Activated gamma-delta T cell treated with anti-CD3 and anti-CD28 coated beads, Interleukin-2, amount 50 U/mL, for 16 hours (primary cell): ENCODE measurements at places on chromosomes 12 and 14.

GRCh38 chr14:65748796-65749195, 336.3 kb downstream of the FUT8 start:
- no peak for DNase-seq

DNA sequence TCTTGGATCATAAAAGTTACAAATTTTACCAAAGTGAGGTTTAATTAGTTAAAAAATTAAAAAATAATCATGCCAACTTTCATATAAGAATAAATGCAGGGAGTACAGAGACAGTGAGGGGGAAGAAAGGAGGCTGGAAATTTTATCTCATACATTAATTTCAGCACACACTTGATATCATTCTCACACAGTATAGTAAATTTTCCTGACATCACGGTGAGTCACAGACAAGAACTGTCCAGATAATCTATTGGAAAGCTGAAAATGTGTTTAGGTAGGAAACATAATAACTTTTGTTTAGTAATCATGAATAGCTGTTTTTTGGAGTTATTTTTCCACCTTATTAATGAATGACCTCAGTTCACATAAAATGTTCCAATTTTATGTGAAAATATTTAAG, 1204.8 kb downstream of the GALC start:
- DNase-seq = no peak

GRCh38 chr12:14426792-14427191, 61.3 kb downstream of the ATF7IP start:
- no peak for DNase-seq

DNA sequence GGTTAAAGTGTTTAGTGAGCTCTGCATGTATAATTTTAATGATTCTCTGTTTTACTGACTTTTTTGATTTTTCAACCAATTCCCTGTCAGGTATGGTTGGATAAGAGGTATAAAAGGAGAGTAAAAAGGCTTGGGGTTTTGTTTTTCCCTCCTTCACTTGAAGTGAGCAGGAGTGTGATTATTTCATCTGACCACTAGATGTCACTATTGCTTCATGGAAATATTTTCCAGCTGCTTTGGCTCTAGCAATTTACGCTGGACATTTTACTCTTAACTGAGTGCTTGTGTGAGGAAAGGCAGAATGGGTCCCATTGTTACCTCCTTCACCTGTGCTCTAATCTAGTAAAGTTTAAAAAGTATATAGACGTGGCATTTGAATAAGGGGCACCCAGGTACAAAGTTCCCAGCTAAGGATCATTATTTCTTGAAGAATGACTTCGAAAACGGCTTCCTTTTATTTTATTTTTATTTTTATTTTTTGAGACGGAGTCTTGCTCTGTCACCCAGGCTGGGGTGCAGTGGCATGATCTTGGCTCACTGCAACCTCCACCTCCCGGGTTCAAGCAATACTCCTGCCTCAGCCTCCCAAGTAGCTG, 66.5 kb downstream of the TBC1D30 start:
- peak; percentile 3 for DNase-seq

DNA sequence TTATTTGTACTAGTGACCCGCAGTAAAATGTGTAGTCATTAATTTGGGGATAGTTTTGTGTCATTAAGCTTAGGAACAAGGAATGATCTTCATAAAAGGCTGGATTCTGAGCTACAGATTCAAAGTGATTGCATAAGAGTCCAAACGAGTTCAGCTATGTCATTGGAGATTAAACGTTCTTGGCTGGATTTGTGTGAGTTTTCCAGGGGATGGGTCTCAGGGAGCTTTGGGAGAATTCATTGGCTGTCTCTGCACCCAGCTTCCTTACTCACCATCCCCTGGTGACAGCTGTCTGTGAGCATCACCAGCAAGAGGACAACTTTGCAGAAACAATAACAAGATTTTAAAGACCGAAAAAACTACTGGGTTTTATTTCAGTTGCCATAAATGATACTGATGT, 130.4 kb downstream of the DAAM1 start:
- no peak for DNase-seq

DNA sequence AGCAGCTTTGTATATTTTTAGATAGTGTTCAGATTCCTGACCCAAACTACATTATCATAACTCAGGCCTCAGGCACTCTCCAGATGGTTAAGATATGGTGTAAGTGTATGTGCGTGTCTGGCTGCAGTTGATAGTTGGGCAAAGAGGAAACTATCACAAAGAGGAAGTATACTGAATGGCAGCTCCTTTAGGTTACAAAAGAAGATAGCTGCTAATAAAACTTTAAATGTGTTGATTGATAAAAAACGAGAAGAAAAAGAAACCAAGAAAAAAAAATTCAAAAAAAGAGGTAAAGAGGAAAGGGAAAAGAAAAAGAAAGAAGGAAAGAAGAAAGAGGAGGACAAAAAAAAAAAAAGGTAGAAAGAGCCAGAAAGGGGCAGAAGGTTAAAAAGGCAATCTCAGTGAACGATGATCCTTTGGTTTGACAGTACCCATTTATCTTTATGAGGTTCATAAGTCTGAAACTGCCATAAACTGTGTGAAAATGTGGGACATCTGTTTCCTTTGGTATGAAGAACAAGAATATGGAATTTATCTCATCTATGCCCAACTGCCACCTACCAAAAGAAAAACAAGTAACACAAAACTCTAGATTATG, 42.2 kb downstream of the TAOK3 start:
- no peak for DNase-seq

GRCh38 chr12:18658829-18659228, 79.0 kb downstream of the PLCZ1 start:
- DNase-seq = no peak

DNA sequence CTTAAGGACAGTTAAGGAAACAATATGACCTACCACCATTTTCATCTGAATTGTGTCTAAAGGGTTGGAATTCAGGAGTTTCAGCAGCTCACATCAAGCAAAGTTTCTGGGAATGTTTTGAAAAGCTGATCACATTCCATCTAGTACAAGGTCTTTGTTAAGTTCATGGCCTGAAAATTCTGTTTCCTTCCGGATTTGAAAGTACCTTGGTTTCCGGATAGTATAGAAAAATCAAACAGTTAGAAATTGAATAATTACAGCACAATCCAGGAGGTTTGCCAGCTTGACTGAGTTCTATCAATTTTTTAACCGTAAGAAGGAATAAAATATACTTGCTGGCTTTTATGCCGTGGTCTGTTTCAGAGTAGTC, 136.5 kb downstream of the HMGA2 start:
- DNase-seq = no peak

- no peak for DNase-seq
These were observed 4.2 kb upstream of the PLEKHA5 start for GRCh38 chr12:19125325-19125724.

DNA sequence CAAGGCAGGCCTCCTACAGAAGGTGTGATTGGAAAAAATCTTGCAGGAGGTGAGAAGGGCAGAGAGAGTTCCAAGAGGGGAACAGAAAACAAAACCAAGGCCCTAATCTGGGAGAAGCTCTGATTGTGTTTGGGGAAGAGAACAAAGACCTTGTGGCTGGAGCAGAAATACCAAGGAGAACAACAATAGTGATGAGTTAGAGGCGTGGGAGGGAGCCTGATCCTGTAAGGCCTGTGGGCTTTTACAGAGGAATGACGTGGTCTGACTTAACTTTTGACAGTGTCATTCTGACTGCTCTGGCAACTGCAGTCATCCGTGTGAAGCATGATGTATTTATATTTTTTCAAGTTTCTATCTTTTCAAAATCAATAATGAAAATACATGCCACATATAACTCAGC, 200.6 kb downstream of the ANO4 start:
- DNase-seq = no peak

DNA sequence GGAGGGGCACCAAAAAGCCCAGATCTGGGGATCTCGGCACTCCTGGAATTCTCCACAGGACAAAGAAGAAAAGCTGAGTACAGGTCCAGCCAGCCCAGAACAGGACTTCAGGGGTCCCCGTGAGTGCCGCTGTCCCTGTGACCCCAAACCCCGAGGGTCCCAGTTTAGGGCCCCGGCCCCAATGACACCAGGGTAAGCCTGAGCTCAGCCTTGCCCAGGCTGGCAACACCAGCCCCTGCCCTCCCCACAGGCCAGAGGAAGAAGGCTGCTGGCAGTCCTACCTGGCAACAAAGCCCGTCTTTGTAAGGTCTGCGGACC, 1.8 kb downstream of the CDK2AP1 start:
- no peak for DNase-seq

DNA sequence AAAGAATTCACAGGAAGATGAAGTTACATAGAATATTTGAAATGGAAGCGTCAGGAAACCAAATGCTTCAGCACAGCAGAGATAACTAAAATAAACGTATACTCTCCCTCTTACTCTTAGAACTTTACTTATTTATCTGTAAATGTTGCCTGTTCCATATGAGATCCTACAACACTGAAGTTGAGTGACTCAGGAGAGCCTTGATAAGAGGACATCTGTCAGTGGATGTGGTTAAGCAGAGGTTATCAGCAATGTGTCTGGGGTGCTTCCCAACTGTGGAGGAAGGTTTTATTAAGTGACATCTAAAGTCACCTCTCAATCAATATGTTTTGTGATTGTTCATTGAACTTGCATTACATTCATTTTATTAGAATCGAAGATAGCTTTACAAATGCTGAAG, 81.9 kb downstream of the NEDD1 start:
- DNase-seq = no peak
